ENCODE measurements at places on chromosomes 3 and 15.

DNA sequence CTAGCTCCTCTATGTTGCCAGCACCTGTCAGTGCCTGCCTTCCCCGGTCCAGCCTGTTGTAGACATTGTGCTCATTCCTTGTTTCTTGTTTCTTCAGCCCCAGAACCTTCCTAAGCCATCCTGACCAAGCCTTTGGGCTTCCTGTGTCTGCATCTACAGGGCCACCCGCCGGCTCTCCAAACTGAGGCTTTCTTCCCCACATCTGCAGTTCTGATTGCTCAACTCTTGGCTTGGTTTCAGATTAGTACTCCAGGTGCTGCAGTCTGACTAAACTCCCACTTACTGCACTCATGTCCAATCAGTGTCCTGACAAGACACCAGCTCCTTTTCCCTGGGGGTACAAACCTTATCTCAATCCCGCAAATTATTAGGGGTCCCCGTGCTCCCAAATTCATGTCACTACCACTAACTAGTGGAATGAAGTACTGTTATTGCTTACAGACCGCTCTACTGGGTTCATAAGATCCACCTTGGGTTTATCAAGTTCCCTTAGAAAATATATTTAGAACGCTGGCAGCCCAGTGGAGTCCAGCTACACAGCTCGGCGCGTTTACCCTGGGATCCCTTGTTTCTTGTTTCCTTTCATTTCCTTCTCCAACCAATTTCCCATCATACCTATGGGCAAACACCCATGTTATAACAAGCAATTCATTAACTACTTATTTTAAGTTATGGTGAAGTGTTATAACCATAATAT, 114.2 kb upstream of the TJP1 start:
- no peak for DNase-seq

DNA sequence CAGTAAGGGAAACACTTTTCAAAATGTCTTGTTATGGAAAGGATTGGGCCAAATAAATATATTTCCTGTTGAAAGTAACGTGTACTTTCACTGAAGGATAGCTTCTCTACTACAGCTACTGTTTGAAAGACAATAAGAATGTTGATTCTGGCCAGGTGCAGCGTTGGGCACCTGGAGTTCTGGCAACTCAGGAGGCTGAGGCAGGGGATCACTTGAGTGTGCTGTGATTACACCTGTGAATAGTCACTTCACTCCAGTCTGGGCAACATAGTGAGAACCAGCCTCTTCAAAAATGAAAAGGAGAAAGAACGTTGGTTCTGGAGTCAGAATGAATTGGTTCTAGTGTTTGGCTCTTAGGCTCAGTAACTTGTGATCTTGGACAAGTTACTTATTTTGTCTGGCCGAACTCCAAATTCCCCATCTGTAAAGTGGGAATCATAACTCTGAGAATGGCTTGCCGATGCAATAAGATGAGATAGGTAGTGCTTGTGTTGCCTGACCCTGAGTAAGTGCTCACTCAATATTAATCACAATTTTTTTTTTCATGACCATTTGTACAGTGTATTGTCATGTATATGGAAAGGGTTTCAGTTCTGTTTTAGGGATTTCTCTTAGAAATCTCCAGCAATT, 310.8 kb downstream of the PTPRG start:
- DNase-seq = no peak

DNA sequence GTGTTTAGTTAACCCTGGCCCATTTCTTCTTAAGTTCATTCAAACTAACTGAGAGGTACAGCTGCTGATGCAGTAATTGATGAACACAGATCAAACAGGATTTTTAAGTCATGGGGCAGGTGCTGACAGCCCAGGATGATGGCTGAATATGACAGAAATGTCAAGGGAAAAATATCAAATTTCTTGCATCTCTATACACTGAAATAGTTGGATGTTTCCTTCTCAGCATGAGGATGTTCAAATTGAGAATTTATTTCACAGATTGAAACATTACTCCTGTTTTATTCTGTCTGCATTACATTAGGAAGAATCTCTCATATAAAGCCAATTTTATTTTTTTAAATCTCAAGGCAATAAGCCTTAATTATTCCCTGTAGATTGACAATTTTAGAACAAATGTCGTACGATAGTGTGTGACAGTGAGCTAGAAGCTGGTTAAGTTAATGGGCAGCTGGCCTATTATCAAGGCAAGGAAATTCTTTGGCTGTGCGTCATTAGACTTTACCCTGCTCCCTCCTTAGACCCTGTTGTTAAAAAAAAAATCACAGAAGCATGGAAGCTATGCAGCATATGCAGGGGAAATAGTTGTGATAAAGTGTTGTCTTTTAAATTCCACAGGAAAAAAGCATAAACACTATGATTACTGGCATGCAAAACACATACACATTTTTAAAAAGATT, 183.8 kb upstream of the KCNMB2 start:
- no peak for DNase-seq

DNA sequence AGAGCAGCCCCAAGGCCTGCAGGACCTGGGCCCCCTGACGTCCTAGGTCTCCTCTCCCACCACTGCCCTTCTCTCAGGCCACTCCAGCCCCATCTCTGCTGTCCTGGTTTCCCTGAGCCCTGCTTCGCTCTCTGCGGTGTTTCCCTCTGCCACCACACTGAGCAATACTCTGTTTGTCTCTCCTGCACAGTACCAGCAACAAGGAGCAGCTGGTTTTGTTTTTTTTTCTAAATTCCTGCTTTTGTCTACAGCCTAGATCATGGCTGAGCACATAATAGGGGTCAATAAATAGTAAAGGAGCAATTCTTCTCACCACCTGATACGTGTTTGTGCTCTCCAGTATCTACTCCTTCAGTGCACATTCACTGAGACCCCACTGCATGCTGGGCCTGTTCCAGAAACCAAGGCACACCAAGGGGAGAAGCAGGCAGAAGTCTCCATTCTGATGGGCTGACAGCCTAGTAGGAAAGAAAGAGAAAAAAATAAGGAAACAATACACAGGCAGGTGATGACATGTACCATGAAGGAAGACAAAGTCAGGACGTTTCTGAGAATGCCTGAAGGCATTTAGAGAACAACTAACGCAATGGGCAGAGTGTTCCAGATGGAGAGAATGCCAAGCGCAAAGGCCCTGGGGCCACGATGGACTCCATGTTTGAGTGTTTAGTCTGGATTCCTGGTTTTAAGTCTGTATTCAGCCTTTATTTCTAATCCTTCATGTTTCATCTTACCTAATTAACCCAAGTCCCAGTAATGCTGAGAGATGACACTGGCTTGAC, 6.0 kb upstream of the ACAD9 start:
- DNase-seq = no peak

- no peak for DNase-seq
These were observed 9.9 kb downstream of the ARL6IP5 start for GRCh38 chr3:69094467-69095205.

DNA sequence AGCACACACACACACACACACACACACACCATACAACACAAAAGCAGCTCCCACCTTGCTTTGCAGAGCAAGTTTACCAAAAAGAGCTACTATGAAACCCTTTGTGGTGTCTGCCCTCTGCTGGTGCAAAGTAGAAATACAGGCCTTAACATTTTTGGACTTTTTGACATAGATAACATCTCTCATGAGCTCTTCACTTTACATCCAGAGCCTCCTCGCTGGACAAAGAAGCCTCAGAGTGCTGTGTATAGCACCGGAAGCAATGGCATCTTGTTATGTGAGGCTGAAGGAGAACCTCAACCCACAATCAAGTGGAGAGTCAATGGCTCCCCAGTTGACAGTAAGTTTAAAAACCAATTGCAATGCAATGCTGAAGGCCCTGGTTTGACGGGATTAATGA, 157.9 kb downstream of the CHL1 start:
- peak; percentile 20 for DNase-seq

DNA sequence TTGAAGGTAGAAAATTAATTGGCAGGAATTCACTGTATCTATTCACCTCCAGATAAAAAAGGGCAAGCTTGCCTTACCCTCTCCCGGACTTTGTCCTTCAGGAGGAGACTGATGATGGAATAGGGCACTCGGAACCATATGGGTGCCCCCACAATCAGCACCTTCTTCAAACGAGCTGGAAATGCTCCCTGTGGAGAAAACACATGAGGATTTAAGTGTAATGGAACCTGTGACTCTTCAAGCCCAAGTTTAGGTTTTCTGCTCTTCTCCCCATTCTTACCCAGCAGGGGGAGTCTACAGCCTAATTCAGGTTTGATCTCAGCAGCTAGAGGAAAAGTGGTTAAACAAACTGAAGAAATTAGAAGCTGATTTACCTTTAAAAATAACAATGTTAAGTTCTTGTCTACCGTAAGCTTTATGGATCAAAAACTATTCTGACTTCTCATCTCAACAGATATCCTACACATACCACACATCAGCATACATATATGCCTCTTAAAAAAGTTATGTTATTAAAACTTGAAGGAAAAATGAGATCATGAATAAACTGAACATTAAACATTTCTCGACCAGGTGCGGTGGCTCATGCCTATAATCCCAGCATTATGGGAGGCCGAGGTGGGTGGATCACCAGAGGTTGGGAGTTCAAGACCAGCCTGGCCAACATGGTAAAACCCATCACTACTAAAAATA, 57.5 kb upstream of the SIN3A start:
- no peak for DNase-seq

DNA sequence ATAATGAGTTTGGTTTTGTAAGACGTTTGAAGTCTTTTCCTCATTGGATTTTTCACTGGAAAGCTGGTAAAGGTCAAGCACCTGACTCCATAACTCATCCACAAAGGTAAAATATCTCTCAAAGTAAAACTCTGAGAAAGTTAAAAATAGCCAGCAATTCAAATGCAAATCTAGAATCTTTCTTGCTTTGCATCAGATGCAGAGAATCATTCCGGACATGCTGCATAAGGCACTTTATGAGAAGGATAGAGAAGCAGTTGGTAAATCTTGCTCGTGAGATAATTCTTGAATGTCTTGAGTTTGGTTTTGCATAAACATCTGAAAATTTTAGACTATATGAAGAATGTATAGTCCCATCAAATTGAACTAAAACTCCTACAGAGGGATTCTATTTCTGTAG, 9.1 kb downstream of the KCNMB2 start:
- no peak for DNase-seq

DNA sequence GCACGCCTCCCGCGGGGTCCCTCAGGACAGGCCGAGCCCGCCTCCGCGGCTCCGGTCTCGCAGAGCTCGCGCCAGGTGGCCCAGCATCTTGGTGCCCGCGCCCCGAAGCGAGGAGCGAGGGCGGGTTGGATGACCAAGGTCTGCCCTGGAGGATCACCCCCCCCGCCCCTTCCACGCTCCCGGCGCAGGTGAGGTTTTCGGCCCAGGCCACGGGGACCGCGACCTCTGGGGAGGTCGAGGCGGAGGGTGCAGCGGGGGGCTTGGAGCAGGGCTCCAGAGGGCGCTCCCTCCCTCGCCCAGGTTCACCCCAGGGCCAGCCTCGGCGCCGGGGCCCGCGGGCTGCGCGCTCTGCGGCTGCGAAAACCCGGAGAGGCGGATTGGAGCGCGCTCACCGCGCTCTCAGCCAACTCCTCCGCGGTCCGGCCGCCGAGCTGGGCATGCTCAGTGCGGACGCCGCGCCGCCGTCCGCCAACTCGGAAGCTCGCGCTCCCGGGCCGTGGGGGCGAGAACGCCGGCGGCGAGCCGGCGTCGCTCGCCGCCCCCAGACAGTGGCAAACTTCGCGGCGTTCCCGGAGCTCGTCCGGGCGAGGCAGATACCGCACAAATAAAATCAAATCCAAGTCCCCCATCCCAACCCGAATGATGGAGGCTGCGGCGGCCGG, at the start of gene MED12L:
MED12L (plus strand) TSS at position 438 of the 662 bp plus-strand sequence. CDS start 1,263 bp downstream, outside the sequence.
- peak; percentile 88 for DNase-seq

DNA sequence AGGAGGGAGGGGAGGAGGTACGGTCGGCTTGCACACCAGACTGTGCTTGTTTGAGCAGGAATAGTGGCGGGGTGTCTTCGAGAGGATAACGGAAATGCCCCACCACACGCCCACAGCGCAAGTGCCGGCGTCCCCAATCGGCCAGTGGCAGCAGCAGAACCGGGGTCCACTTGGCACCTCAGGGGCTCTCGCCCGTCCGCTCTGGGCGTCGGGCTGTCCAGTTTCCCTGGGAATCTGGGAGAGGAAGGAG, 53.7 kb downstream of the CCDC54 start:
- DNase-seq = no peak

DNA sequence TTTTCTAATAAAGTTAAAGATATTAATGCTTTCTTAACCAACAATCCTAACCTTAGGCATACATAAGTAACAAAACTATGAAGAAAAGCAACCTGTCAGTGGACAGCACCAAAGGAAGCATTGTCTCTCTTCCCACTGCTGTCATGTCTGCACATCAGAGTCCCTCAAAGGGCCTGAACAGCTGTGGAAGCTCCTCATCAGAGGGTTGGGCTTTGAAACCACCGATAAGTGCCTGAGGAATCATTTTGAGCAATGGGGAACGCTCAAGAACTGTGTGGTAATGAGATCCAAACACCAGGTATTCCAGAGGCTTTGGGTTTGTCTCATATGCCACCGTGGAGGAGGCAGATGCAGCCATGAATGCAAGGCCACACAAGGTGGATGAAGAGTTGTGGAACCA, 182.5 kb downstream of the FMN1 start:
- no peak for DNase-seq

All from glutamatergic neuron (in vitro differentiated cells).